ENCODE measurements at places on chromosomes 7 and 10.

GRCh38 chr10:114038819-114039218 lies 4.8 kb upstream of the ADRB1 start:
- no peak for DNase-seq

GRCh38 chr10:14412624-14413023 lies 81.9 kb upstream of the FRMD4A start:
- DNase-seq: no peak

GRCh38 chr7:12949060-12949931 lies 261.9 kb downstream of the ARL4A start:
- DNase-seq: no peak

DNA sequence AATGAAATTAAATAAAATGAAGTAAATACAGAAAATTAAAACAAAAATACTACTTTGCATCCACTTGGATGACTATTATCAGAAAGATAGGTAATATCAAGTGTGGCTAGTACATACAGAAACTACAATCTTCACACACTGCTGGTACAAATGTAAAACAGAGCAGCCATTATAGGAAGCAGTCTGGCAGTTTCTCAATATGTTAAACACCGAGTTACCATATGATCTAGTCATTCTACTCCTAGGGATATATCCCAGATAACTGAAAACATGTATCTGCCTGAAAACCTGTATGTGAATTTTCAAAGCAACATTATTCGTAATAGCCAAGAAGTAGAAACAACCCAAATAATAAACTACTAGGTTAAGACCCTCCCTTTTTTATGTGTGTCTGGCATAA lies 33.4 kb downstream of the LARP4B start:
- DNase-seq: no peak

DNA sequence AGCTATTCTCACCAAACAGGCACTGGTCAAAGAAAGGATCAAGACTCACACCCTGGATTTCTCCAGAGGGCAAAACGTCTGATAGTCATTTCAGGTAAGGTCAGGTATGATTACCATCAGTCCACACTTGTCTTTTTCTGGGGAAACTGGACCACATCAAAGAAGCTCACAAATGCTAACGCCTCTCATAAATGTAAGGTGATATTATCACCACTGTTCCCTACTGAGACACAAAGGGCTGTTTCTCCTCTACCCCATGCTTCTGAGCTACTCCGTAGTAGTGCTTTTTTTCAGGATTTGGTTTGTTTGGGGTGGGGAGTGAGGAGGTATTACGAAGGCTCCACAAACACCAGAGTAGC lies 51.6 kb downstream of the CREB3L2 start:
- no peak for DNase-seq

DNA sequence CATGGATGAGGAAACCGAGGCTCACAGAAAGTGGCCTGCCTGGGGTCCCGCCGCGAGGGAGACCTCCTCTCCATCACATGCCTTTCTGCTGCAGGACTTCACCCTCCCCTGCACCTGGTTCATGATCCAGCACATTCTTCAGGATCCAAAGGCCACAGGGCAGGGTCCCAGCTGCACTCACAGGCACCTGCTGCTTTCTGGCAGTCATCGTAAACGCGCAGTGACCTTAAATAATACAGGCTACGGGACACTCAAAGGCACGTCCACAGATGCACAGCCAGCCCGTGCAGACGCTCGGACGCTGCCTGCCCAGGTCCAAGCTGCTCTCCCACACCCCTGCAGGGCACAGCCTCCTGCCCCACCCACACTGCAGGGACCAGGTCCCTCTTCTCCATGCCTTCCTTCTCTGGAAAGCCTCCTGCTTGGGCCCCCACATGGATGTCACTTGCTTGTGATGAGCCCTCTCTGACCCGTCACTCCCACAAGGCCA lies 49.9 kb downstream of the CALML3 start:
- DNase-seq: peak; percentile 28

GRCh38 chr10:3830946-3831345 lies 45.9 kb upstream of the KLF6 start:
- no peak for DNase-seq

GRCh38 chr7:40047661-40048060 lies 86.8 kb downstream of the MPLKIP start:
- no peak for DNase-seq

DNA sequence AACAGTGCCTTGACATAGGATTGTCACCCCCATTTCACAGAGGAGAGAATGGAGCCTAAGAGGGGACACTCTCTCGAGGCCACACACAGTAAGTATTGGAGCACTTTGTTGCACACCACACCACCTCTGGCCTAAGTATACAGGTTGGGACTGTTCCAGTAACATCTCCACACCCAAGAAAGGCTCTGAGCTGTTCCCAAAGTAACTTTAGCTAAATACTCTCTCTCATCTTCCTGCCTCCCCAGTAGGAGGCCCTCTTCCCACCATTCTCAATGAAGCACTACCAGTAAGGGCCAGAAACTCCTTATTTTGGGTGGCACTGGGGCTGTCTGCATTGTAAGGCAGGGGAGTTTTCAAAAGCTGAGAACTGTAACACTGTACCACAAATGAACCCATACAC lies 189.5 kb downstream of the ZNF438 start:
- DNase-seq: no peak

- peak; percentile 91 for DNase-seq
Measured at GRCh38 chr10:92848441-92849233, at the start of gene EXOC6. Gene EXOC6, plus strand, starts transcription at chr10:92848520. Its CDS starts 14 bp downstream, at chr10:92848534.

GRCh38 chr10:29950391-29950790 lies 109.0 kb downstream of the JCAD start:
- no peak for DNase-seq

- DNase-seq: no peak
Measured at GRCh38 chr10:52410916-52411315, 96.8 kb downstream of the DKK1 start.

DNA sequence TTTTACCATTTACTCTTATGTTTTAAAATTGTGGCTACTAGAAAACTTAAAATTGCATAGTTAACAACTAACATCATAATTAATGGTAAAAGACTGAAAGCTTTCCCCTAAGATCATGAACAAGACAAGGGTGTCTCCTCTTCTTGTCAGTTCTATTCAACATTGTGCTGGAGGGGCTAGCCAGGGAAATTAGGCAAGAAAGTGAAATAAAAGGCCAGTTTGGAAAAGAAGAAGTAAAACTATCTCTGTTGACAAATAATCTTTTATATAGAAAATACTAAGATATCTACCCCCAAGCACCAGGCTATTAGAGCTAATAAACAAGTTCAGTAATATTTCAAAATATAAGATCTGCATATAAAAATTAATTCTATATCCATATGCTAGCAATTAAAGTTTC lies 46.9 kb upstream of the MXI1 start:
- no peak for DNase-seq

- DNase-seq: no peak
Measured at GRCh38 chr7:80410081-80410480, 101.8 kb downstream of the GNAT3 start.

GRCh38 chr10:95333997-95334804 lies 43.4 kb upstream of the PDLIM1 start:
- peak; percentile 59 for DNase-seq

GRCh38 chr10:73117976-73118743 lies 7.9 kb downstream of the NUDT13 start:
- no peak for DNase-seq

DNA sequence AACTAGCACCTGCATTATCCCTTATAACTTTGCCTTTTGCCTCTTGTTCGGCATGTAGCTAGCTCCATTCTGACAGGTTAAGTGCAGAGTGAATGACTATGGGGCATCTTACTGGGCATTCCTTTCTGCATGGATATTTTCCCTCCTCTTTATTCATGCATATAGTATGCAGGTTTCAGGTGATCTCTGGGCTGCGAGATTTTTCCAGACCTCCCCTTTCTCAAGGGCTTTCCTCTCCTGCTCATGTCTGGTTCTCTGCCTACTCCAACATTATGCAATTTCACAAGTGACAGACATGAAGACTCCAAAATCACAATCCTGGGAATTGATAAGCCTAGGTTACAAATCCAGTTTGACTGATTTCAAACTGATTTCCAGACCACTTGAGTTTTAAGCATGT lies 503.8 kb downstream of the NXPH1 start:
- DNase-seq: no peak

GRCh38 chr7:50665403-50666123 lies 100.4 kb upstream of the DDC start:
- no peak for DNase-seq

GRCh38 chr7:114806590-114807162 lies 115.2 kb upstream of the MDFIC start:
- DNase-seq: no peak

DNA sequence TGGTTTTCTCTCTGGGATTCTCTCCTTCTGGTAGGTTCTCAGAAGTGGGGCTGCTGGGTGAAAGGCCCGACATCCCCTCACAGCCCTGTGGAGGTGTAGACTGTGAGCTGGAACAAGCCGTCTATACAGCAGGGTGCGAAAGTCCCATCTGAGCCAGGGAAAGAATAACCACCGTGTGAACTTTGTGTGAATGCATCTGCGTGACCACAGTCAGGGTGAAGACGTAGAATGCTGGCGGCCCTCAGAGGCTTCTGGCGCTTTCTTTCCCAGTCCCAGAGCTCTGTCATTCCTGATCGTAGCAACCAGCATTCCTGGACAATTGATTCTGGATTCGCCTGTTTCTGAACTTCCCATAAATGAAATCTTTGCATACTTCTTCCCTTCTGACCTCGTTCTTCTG lies 30.0 kb downstream of the ELFN1 start:
- DNase-seq: no peak

- no peak for DNase-seq
Measured at GRCh38 chr7:75758491-75758890, 13.5 kb downstream of the CCL26 start.

DNA sequence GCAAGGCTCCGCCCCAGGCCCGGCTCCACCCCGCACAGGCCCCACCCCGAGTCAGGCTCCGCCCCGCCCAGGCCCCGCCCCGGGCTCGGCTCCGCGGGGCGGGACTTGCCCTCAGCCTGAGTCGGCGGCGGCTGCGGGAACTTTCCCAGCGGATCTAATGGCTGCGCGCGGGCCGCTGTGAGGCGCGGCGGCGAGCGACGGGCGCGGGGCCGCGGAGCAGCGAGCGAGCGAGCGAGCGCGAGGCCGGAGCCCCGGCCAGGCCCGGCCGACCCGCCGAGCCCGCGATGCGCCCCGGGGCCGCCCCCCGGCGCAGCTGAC lies at the start of gene INPP5A:
TSS of gene INPP5A (plus strand) at position 104 of the 318 bp plus-strand sequence. CDS start 310 bp downstream, outside the sequence.
- no peak for DNase-seq

DNA sequence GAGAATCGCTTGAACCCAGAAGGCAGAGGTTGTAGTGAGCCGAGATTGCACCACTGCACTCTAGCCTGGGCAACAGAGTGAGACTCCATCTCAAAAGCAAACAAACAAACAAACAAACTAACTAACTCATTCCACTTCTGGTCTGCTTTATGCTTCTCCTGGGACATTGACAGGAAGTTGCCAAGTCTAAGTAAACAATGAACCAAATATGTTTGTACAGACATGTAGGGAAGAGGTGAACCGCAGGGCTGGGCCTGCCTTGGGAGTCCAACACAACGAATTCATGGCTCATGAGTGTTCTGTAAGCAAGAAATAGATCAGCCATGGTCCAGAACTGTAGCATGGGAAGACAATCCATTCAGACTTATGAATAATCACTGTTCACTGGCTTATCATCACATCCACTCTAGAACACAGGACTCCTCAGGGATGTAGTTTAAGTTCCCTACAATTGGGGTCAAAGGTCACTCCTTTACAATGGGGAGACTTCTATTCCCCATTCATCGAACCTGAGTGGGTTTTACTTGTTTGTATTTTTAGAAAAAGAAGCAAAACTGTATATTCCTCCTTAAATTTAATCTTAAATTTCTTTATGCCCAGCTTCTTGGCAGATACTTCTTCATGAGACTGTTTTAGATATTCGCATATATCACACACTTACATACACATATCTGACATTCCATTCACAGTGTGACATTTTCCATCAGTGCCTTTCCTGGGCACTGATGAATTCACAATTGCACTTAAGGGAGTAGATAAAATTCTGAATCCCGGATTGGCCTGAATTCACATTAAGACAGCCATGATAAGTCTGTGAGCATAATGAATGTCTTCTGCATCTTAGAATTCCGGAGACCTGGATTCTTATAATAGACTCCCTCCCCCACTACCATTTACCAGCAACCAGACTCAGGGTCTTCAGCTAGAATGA lies 159.1 kb upstream of the EEPD1 start:
- no peak for DNase-seq

DNA sequence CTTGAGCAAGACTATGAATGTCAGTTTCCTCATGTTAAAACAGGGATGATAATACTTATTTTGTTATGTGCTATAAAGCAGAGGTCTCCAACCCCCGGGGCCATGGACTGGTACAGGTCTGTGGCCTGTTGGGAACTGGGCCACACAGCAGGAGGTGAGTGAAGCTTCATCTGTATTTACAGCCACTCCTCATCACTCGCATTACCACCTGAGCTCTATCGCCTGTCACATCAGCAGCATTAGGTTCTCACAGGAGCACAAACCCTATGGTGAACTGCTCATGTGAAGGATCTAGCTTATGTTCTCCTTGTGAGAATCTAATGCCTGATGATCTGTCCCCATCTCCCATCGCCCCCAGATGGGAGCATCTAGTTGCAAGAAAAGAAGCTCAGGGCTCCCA lies 365.3 kb upstream of the SMIM30 start:
- peak; percentile 30 for DNase-seq

- no peak for DNase-seq
Measured at GRCh38 chr10:17652585-17652984, 8.6 kb downstream of the STAM start.
